Activated T-cell treated with anti-CD3 and anti-CD28 coated beads for 4 hours (primary cell): ENCODE measurements at places on chromosomes 16 and 17.

DNA sequence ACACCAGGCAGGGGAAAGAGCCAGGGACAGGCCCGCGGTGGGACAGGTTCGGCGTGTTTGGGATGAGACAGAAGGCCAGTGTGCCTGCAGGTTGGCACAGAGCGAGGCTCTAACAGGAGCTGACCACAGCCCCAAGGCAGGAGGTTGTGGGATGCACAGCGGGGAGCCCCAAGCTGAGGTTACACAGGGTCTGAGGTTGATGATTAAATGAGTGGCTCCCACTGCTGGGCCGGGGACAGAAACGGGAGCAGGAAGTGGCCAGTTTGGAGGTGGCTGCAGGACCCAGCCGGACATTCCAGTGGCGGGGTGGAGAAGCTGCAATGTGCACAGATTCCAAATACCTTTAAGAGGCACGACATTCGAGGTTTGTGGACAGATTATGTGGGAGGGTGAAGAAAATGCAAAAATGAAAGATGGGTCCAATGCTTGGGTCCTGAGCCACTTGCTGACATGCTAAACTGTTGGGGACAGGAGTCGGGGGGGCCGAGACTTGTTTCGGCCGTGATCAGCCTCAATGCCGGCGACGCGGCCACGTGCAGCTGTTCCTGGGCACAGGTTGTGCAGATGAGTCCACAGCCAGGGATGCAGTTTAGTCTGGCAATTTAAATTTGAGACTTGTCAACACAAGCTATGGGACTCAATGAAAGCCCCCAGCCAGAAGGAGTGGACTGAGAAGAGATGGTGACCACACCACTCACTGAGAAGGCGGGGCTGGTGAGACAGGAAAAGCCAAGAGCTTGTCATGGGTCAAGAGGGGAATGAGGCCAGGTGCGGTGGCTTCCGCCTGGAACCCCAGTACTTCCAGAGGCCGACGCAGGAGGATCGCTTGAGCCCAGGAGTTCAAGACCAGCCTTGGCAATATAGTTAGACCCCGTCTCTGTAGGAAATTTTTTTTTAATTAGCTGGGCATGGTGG is 8.7 kb downstream of the ENPP7 start:
- DNase-seq = no peak

- no peak for DNase-seq
Observed at GRCh38 chr17:45144199-45145034, 3.9 kb upstream of the HEXIM1 start.

DNA sequence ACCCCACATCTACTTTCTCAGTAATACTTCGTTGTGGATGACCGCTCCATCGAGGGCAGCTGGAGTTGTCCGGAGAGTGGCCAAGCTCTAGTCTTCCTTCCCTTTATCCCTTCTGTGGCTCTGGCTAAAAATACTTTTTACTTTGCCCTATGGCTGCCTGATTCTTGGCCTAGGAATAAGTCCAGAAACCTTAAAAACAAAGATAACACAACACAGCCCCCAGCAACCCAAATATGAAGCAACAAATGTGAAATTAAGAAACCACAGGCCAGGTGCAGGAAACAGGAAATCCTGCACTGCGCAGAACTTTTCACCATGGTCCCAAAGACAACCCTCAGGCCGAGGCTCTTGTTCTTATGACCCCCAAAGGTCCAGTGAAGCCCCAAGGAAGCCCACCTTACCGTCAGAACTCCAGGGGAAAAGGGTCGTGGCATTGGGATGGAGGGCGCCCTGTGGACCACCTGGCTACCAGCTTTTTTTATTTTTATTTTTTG is 26.0 kb downstream of the TK2 start:
- DNase-seq = no peak

- DNase-seq = no peak
Observed at GRCh38 chr17:37255432-37255831, 120.4 kb upstream of the C17orf78 start.

DNA sequence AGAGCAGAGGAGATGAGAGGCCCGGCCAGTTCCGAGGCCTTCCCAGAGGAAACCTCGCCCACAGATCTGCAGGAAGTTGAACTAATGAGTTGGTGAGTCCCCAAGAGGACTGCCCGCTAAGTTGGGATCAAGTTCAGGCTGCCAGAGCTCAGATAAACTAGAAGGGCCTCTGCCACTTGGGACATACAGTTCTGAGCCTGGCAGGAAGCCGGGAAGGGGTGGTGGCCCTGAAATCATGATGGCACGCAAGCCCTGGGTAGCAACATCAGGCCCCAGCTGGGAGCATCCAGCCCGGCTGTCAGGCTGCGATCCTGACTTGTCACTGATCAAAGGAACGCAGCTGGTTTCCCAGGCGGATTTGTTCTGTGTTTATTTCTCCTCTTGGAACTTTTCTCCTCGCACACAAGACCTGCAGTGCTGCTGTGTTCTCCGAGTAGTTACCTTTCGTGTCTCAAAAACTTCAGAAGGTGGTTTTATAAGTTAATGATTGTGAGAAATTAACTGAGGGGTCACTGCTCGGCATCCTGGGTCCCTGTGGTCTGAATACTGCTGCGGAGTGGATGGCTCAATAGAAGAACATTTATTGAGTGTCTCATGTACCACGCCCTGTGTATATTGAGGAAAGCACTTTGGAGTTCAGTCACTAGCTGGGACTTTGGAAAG is 8.0 kb upstream of the WFDC1 start:
- DNase-seq = no peak
